Spinal cord (tissue), 10 donors: ENCODE measurements at places on chromosomes 5 and 9. TPM values are rescaled to one million over a fixed set of nuclear protein-coding genes. Genes with fewer than 3 reads are reported as not detected.
A peak's percentile ranks its signal among the peaks of the same experiment; 100 is the strongest.

Gene TRIM52
- 25.1 TPM for polyA plus RNA-seq

Gene IL17B
- 1.6 TPM for polyA plus RNA-seq

Gene PURA
- polyA plus RNA-seq = 14.7 TPM

Gene GDNF
- 0.47 TPM for polyA plus RNA-seq

Gene HAND1
- polyA plus RNA-seq = not detected

Gene SNAPC4
- polyA plus RNA-seq = 14.3 TPM

Gene SLC36A2
- 0.24 TPM for polyA plus RNA-seq

DNA sequence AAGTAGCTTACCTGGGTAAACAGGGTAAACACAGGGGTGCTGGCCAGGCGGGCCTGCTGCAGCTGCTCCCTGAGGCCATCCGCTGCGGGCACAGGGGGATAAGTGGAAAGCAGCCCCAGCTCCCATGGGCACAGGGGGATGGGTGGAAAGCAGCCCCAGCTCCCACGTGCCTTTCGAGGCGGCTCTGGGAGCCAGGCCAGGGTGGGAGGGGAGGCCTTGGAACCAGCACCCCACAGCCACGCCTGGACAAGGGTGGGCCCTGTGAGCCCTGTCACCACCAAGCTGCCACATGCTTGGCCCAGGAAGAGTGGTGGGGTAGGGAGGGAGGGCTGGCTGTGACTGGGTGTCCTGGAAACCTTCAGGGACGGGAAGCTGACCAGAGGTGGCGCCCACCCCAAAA is 7.8 kb upstream of the CARD9 start:
- DNase-seq = no peak

DNA sequence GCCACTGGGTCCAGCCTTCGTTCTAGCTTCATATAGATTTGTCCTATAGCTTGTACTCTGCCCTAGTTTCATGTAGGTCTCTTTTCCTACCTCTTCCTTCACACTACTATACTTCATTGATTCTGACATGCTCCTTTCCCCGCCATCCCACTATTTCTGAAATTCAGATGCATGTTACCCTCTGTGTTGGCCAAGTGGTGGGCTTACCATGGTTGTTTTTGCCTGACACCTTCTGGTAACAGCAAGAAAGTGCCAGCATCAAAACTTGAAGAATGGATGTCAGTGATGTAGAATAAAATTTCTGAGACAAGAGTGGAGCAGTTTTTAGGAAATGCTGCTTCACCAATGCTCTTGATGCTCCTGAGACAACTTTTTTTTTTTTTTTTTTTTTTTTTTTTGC is 19.5 kb upstream of the SERINC5 start:
- no peak for DNase-seq

- DNase-seq = no peak
Observed at GRCh38 chr5:149294872-149295829, 23.5 kb downstream of the AFAP1L1 start.

GRCh38 chr9:19451240-19452087 is 42.7 kb downstream of the ACER2 start:
- no peak for DNase-seq

DNA sequence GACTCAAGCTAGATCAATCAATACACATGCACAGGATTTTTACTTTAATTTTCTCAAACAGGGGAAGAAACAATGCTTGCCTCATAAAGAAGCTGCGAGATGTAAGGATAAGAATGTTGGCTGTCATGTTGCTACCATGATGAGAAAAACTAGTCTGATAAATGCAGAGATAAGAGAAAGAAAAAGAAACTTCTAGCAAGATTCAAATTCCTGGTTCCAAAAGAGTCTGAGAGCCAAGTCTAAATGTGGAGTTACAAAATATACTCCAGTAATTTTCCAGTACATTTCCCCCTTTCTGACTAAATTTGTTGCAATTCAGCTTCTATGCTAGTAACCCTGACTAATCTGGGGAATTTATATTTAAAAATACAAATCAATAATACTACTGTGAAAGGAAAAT is 10.4 kb upstream of the ANXA1 start:
- no peak for DNase-seq

- no peak for DNase-seq
Observed at GRCh38 chr5:83322273-83322924, 149.1 kb upstream of the VCAN start.

- no peak for DNase-seq
Observed at GRCh38 chr5:149207831-149208230, 63.8 kb upstream of the AFAP1L1 start.

DNA sequence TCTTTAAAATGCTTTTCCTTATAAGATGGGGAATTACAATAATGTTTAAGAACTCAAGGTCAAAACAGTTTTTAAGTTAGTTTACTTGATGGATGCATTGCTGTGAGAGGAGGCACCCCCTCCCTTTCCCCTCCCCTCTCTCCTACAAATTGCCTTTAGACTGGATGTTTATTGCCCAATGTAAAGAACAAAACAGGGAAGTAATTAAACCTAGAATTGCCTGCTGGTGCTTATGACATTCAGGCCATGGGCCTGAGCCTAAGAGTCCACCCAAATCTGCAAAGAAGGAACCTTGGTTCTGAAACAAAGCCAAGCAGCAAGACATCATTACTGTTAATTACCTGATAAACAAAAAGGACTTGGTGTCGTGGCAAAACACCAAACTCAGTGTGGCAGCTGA is 630.3 kb downstream of the ISL1 start:
- DNase-seq = no peak

DNA sequence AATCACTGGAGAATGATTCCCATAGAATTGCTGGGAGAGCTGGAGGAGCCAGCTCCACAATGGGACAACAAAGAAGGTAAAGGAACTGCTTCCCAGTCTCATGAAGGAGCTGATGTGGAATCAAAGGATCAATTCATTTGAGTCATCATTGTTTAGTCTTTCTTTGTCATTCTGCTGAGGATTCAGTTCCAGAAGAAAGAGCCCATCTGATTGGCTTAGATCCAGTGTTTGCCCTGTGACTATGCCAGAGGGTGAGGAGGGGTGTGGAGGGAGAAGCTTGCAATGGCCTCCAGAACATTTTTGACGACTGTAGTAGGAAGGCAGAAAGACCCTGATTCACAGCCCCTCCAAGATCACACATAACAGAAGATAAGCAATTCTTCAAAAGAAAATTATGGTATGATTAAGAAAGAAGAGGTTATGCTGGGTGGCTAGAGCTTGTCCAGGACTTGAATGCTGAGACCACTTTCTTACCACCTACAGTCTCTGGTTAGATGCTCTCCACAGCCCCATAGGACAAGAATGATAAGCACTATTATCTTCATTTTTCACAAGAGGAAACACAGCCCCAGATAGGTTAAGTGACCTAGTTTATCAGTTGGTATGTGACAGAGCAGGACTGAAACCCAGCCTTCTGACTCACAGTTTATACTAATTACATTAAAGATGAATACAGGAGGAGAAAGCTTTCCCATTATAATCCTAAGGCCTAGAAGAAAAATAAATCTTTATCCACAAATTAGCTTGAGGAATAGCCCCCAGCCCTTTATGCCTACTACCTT is 363.1 kb downstream of the PRELID2 start:
- DNase-seq = no peak

GRCh38 chr9:91844190-91844589 is 105.8 kb downstream of the ROR2 start:
- DNase-seq = no peak

GRCh38 chr9:126049088-126049487 is 277.5 kb upstream of the MVB12B start:
- DNase-seq = no peak

DNA sequence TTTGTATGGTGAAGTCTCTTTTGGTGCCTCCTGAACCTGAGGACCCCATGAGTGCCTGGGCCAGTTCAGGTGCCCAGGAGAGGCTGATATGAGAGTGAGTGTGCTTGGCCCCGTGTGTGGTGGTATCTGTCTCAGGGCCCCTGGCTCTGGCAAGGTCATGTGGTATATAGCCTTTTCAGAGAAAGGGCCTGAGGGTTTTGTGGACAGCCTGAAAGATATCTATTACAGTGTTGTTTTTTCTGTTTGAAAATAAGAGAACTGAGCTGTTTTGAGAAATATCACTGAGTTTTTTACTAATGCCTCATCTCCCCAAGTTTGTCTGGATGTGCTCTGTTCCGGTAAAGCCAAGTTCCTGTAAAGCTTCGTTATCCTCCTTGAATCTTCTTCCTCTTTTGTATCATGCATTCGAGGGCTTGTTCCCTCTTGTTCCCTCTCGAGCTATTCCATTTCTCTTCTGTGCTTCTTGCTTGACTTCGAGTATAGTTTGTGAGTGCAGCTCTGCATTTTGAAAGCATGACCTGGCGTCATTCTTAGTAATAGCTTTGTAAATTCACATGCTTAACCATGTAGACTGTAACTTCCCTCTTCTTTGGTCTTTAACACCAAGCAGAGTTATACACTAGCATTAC is 122.3 kb downstream of the MAST4 start:
- DNase-seq = no peak

DNA sequence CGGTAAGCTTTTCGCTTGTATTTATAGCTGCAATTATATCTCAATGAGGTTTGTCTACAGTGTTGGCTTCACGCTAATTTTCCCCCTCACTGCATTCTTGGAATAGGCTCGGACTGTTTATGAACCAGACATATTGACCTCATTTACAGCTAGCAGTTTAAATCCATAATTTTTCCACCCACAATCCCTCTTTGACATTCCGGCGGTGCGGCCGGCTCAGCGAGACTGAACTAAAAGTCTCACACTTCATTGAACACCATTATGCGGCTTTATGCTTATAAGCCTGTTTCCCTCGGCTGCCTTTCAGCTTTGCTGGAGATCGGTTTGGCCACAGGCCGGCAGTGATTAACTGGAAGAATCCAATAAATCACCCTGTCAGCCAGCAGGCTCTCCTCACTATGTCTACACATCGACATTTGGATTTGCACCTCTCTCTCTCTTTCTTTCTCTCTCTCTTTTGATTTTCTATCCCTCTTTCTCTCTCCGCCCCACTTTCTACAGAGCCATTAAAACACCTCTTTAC is 315.0 kb upstream of the TLE4 start:
- peak; percentile 62 for DNase-seq

DNA sequence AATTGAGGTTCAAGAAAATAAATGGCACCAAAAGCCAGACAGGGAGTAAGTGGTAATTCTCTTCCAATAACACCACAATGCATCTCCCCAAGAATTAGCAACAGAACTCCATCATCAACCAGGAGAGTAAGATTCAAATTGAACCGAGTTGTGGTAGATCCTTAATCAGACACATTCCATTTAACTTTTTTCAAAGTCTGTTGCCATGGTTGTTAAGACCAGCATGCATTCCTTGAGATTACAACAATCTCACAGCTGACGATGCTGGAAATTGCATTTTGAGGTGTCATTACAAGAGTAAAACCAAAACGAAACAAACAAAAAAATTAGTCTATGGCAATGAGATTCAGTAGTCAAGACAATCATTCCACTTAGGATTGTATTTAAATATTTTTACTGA is 78.9 kb upstream of the ZNF462 start:
- no peak for DNase-seq

GRCh38 chr9:16294133-16294770 is 576.2 kb downstream of the BNC2 start:
- no peak for DNase-seq

DNA sequence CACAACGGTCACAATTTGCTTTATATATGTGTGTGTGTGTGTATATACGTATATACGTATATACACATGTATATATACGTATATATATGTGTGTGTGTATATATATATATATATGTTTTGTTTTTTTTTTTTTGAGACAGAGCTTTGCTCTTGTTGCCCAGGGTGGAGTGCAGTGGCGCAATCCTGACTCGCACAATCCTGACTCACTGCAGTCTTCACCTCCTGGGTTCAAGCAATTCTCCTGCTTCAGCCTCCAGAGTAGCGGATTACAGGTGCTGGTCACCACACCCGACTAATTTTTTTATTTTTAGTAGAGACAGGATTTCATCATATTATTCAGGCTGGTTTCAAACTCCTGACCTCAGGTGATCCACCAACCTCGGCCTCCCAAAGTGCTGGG is 3.1 kb downstream of the RNF38 start:
- DNase-seq = no peak

DNA sequence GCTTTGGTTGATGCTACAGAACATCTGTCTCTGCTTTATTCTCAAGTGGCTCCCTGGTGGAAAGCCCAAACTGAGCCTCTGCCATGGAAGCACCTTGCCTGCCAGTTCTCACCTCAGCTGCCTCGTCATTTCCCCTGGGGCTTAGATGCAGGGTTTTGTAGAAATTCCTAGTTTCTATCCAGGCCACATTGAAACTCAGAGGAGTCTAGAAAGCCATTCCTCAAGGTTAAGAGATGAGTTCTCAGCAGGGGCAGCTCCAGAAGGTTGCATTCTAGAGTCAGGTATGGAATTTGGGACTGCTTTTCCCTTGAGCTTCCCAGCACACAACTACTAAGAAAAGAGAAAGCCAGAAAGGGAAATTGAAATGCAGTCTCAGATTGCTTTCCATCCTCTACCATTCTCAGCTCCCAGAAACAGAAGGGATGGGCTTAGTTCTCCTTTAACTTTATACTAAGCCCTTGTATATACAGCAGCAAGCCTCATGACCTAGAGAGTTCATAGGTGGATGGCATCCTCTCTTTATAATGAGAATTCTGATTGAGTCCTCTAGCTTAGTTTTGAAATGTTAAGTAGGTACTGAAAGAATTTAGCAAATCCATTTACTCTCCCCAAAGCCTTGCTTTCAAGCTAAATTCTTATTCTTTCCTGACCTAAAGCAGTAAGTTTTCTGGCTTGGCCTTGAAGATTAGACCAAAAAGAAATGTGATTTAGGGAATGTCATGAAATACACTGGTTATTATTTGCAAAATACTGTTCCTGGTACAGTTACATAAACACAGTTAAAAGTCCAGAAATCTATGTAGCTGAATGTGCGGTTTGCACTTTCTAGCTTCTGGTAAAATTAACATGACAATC is 66.0 kb upstream of the MEF2C start:
- DNase-seq = no peak

DNA sequence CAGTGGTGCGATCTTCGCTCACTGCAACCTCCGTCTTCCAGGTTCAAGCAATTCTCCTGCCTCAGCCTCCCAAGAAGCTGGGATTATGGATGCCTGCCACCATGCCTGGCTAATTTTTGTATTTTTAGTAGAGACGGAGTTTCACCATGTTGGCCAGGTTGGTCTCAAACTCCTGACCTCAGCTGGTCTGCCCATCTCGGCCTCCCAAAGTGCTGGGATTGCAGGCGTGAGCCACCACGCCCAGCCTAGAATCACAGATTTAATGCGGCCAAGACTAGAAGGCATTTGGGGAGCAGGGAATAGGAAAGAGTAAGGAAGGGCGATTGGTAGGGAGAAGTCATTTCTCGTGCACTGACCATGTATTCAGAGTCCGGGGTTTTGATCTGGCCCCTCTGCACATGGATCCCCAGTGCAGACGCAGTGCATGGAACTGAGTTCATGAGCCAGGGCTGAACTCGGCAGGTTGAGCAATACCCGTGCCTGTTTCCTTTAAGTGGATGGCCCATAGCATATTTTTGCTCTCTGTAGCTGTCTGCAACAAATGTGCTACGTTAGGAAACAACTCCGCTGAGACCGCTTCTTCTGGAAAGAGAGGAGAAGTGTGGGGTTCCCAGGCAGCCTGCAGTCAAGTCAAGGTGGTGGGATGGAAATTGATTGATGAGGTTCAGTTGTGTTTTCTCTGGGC is 3.4 kb upstream of the HMCN2 start:
- DNase-seq = no peak
